Activated CD4-positive, alpha-beta T cell treated with anti-CD3 and anti-CD28 coated beads, Interleukin-2, Interleukin-4, amounts not matched to agents 100 ng/mL and 50 ng/mL, durations not matched to agents 16 hours and 8 hours (primary cell): ENCODE measurements at places on chromosomes 11 and 22.

GRCh38 chr11:61701242-61701886 lies 21.2 kb downstream of the DAGLA start:
- no peak for DNase-seq

DNA sequence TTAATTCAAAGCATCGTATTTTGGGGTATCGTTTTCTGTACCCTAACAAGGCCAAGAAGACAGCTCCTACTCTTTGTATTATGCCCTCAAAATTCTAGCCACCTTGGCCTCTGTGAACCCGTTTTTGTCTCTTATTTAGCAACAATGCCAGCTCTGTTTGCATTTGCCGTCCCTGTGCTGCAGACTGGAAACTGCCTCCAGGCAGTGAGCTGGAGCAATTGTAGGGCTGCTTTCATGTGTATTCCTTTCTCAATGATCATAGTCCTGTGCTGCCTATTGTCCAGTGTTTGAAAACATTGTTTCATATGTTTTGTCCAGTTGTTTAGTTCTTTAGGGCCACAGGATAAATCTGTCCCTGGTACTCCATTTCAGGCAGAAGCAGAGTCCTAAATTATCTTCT lies 19.9 kb upstream of the BACE1-AS start:
- DNase-seq: no peak

GRCh38 chr11:47924184-47924691 lies 56.1 kb upstream of the PTPRJ start:
- no peak for DNase-seq

DNA sequence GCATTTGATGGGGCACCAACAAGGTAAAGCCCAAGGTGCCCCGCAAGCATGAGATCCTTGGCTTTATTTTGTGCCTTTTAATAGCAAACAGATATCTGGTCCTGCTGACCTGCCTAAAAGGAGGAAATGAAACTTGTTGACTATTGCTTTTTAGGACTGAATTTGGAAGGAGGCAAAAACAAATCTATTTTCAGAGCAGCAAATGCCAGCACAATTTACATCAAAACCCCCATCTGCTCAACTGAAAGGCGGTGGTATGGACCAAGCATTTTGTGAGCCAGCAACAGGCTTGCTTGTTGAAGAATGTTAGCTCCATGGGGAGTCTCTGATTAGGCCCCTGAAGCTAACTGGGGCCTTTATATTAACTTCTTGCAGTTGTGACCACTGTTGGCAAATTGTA lies 192.6 kb upstream of the E2F8 start:
- no peak for DNase-seq

- DNase-seq: no peak
These were observed 95.8 kb downstream of the DLG2 start for GRCh38 chr11:85531191-85531897.

DNA sequence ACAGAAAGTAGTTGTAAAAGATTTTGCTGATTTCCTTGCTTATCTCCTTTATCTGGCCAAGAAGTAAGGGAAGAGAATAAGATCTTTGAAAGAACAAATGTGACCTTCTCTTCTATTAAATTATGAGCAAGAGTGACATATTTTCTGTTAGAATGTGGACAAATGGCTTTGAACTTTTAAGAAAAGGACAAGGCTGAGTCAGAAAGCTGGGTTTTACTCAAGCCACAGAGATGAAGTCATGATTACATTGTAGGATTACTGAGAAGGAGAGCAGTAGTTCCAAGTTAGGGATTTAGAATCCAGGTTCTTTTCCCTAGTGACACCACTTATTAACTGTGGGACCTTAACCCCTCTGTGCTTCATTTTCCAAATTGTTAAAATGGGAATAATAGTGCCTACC lies 13.5 kb downstream of the CCDC90B start:
- no peak for DNase-seq

GRCh38 chr11:16977994-16978315 lies 36.3 kb downstream of the PLEKHA7 start:
- DNase-seq: no peak

- DNase-seq: no peak
These were observed 3.3 kb upstream of the PPARA start for GRCh38 chr22:46147061-46147460.

GRCh38 chr11:63573881-63574855 lies 11.0 kb upstream of the PLAAT2 start:
- peak; percentile 33 for DNase-seq

DNA sequence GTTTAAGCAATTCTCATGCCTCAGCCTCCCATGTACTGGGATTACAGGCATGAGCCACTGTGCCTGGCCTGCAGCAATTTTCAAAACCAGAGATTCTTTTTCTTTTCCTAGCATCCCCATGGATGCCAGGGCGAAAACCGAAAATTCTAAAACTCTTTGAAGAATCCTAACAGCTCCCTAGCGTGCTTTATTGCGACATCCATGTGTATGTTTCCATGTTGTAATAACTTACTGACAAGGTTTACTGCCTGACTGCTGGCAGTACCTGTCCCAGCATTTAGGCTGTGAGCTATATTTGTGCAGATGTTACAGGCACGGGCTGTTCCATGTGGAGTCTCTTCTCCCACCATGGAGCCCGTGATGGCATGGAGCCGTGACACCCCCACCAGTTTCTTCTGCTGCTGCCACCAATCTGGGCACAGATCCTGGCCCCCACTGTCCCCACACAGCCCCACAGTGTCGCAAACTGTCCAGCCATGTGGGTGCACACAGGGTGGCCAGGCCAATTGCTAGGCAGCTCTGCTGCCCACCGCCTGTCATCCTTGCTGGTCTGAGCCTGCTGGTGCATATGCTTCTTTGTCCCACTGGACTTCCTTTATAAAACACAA lies 7.1 kb upstream of the TAB1 start:
- DNase-seq: no peak

DNA sequence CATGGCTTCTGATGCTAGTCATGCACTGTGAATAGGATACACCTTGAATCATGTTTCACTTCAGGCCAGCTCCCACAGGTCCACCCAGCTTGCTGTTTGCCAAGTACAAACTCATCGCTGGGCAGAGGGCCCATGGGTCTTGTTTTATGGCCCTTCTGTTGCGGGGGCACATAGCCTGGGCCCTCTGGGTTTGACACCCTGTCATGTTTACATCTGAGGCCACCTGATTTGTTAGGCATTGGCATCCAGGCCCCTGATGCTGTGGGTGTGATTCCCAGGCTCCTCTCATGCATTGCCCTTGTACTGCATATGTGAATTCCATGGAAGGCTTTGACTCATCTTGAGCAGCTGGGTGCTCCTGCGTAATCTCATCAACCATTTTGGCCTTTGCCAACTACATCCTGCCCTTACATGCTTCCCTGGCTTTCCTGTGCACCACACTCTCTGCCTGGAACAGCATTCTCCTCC lies 32.6 kb downstream of the PPFIBP2 start:
- DNase-seq: no peak

GRCh38 chr11:560305-561147 lies at the start of the genes LMNTD2 and RASSF7:
Gene LMNTD2 (minus strand): TSS chr11:560738. CDS start chr11:560716, 22 bp downstream.
Gene RASSF7 (plus strand): TSS chr11:560970. CDS start chr11:561769, 799 bp downstream.
- peak; percentile 95 for DNase-seq

DNA sequence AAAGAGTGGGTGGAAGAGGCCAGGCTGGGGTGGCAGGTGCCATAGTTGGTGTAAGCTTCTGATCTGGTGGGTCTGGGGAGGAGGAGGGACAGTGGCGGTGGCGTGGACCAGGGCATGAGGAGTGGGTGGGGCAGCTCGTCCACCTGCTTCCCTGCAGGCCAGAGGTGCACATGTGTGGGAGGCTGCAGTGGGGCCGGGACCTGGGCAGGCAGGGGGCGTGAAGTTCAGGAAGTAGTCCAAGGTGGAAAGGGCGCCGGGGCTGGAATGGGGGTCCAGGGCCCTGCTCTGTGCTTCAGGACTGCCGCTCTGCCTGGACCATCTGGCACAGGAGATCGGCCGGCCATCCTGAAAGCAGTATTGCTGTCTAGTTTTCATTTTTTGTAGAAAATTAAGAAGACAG lies 15.9 kb downstream of the RIBC2 start:
- DNase-seq: no peak

DNA sequence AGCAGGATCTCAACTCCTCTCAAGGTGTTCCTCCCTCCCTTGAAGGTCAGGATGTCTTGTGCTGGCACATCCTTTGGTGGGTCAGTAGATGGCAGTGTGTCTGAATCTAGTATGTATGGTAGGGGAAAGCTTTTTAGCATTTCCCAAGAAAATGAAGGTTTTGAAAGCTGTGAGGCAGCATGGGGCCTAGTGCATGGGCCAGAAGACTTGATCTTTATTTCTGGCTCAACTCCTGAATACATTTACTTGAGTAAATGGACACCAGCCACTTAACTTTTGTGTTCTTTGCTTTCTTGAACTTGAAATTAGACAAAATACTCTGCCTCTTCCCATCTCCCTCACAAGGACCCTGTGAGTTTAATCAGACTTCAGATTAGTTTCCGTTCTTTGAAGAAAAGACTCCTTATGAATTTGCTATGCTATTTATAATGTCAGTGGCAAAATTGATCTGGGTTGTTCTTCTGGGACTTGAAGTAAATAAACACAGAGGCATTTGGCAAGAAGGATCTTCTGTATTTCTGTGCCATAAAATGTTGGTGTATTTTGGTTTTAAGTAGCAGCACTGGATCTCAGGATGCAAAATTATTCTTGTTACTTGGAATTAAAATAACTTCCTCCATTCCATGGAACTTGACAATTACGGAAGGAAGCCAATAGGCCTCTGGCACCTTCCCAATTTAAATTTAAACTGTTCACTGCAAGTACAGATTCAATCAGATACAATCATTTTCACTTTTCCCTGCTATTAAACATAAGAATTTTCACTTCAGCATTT lies 288.8 kb downstream of the CASP12 start:
- peak; percentile 62 for DNase-seq

DNA sequence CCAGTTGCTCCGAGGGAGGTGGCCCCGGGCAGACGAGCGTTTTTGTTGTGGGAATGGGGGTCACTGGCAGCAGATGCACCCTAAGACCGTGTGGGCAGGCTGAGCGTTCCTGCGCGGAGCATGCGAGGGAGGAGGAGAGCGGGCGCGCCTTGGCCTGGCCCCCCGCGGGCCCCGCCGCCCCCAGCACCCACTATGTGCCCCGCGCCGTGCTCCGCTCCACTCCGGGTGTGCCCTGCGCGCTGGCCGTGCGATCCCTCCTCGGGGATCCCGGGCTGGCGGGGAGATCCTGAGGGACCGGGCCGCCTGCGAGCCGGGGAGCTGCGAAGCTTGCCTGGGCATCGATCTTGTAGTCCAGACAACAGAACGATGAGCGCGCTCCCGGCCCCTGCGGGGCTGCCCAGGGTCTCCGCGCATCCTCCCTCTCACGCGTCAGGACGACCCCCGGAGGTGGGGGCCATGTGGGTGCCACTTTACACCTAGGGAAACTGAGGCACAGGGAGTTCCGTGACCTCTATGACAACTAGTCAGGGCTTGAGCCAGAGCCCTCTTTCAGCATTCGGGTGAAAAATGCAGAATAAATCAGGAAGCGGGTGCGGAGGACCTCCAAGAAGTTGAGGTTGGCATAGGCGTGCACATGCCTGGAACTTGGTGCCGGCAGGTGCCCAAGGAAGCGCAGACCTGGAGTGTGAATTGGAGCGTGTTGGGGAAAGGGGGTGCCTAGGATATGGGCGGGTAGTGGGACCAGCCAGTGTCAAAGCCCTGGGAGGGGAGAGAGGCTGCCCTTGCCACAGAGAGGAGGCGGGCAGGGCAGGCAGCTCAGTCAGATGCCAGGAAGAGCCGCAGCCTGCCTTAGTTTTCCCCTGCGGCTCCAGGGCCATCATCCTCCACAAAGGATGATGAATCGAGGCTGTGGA lies 1.3 kb upstream of the KMT5B start:
- DNase-seq: no peak

- DNase-seq: peak; percentile 60
These were observed 44.5 kb downstream of the MED15 start for GRCh38 chr22:20551805-20552442.

DNA sequence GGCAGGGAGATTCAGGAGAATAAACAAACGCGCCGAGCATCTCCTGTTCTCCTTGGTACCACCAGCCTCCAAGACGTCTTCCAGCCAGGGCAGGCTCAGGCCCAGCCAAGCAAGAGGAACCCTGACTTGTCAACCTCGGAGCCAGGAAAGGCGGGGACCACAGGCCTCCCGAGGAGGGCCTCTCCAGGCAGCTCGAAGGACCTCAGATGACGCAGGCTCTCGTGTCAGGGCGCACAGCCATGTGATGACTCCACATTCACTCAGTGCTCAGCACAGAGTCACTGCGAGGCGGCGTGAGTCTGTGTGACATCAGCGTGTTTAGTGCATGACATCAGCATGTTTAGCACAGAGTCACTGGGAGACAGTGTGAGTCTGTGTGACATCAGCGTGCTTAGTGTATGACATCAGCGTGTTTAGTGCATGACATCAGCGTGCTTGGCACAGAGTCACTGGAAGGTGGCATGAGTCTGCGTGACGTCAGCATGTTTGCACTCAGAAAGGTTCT lies 241.4 kb downstream of the BRD1 start:
- no peak for DNase-seq

DNA sequence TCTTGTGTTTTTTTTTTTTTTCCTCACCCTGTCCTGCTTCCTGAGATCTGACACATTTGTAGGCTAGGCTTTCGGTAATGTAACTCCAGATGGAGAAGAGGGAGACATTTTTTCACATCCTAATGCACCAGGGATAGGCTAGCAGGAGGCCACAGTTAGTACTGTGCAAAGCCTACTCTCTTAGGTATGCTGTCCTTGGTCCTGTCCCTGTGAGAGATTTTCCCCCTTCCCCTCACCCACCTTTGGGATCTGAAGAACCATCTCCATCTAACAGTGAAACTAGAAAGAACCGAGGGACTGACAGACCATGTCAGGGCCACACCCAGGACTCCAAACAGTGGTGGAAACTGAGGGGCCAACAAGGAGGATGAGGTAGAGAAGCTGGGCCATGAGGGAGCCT lies 29.2 kb downstream of the ADAMTS8 start:
- DNase-seq: no peak

- no peak for DNase-seq
These were observed 34.0 kb upstream of the CLPB start for GRCh38 chr11:72468289-72468688.

- DNase-seq: no peak
These were observed 2.8 kb upstream of the APOC3 start for GRCh38 chr11:116826751-116827431.

DNA sequence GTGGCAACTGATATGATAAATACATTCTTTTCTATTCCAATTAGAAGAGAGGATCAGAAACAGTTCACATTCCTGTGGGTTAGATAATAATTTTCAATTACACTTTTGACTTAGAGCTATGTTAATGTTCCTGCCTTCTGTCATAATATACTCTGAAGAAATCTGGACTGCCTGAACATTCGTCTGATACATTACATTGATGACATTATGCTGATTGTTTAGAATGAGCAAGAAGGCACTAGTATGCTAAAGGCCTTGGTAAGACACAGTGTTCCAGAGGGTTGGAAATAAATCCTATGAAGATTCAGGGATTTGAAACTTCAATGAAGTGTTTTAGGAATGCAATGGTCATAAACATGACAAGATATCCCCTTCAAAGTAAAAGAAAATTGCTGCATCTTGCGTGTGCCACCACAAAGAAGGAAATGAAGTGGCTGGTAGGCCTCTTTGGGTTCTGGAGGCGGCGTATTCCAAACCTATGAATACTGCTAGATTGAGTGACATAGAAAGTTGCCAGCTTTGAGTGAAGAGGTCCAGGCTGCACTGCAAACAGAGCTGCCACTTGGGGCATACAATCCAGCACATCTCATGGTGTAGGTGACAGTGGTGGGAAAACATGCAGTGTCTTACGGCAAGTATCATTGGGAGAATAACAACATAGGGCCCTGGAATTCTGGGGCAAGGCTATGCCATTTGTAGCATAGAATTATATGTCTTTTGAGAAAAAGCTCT lies 21.2 kb upstream of the PDE3B start:
- DNase-seq: no peak

GRCh38 chr11:68125164-68125563 lies 4.0 kb upstream of the CHKA start:
- DNase-seq: no peak

GRCh38 chr11:76630600-76631281 lies 39.8 kb downstream of the LRRC32 start:
- DNase-seq: no peak

- no peak for DNase-seq
These were observed 512 bp upstream of the OR51T1 start for GRCh38 chr11:4881188-4881587.
